ENCODE measurements at places on chromosomes 4 and X.

GRCh38 chr4:8195841-8196458 is 3.1 kb upstream of the SH3TC1 start:
- H3K4me3 ChIP-seq = no peak overlapping the region
- H3K36me3 ChIP-seq = no peaks in the 10 kb centered on the region
- peaks cover 10% of the 10 kb centered on the region for H3K4me1 ChIP-seq
- DNase-seq = no peak
- no peaks in the 10 kb centered on the region for H3K27me3 ChIP-seq

GRCh38 chr4:108168160-108168670 is 517 bp downstream of the LEF1 start:
- peak overlapping the region; percentile 21 for H3K4me3 ChIP-seq
- H3K27ac ChIP-seq = no peak overlapping the region
- H3K36me3 ChIP-seq = no peaks in the 10 kb centered on the region

- no peaks in the 10 kb centered on the region for H3K27me3 ChIP-seq
- H3K4me3 ChIP-seq = peak overlapping the region; percentile 14
- no peak for DNase-seq
- H3K4me1 ChIP-seq = no peaks in the 10 kb centered on the region
- H3K27ac ChIP-seq = no peak overlapping the region
Observed at GRCh38 chr4:73037057-73037456, 32.5 kb downstream of the COX18 start.

GRCh38 chrX:38848671-38849455 is 47.6 kb downstream of the MID1IP1 start:
- no peak overlapping the region for H3K27ac ChIP-seq
- H3K36me3 ChIP-seq = no peaks in the 10 kb centered on the region
- no peaks in the 10 kb centered on the region for H3K27me3 ChIP-seq
- peaks cover 16% of the 10 kb centered on the region for H3K4me1 ChIP-seq
- no peak overlapping the region for H3K4me3 ChIP-seq

- H3K27ac ChIP-seq = no peak overlapping the region
- no peak overlapping the region for H3K4me3 ChIP-seq
- no peaks in the 10 kb centered on the region for H3K27me3 ChIP-seq
- H3K36me3 ChIP-seq = peaks cover 85% of the 10 kb centered on the region
Observed at GRCh38 chr4:1979477-1980196, 29.1 kb downstream of the NELFA start.

All from liver (tissue), 10 donors.